ENCODE measurements at places on chromosomes 2 and 18. TPM values are rescaled to one million over a fixed set of nuclear protein-coding genes. Genes with fewer than 3 reads are reported as not detected.

Gene SERPINB13
- polyA plus RNA-seq = not detected

Gene ASPRV1
- polyA plus RNA-seq = 1.2 TPM

Gene ZC3H15
- polyA plus RNA-seq = 48.8 TPM

Gene LINC00305
- not detected for polyA plus RNA-seq

Gene HTRA2
- 43.7 TPM for polyA plus RNA-seq

Gene MCM6
- 8.0 TPM for polyA plus RNA-seq

Gene HTR2B
- 0.12 TPM for polyA plus RNA-seq

Gene IL36B
- polyA plus RNA-seq = not detected

Gene ATG9A
- polyA plus RNA-seq = 21.2 TPM

Gene SLC25A12
- polyA plus RNA-seq = 3.9 TPM

Gene UGT1A10
- polyA plus RNA-seq = not detected

Gene MITD1
- polyA plus RNA-seq = 19.8 TPM

Gene CNGA3
- 0.31 TPM for polyA plus RNA-seq

Gene INHA
- polyA plus RNA-seq = 0.56 TPM
